ENCODE measurements at places on chromosomes 6 and 20.

GRCh38 chr20:25508083-25508770 lies 77.1 kb downstream of the NINL start:
- no peak for DNase-seq

GRCh38 chr20:48823476-48823875 lies 4.3 kb downstream of the PREX1 start:
- no peak for DNase-seq

GRCh38 chr6:3376893-3377535 lies 79.8 kb downstream of the SLC22A23 start:
- no peak for DNase-seq

DNA sequence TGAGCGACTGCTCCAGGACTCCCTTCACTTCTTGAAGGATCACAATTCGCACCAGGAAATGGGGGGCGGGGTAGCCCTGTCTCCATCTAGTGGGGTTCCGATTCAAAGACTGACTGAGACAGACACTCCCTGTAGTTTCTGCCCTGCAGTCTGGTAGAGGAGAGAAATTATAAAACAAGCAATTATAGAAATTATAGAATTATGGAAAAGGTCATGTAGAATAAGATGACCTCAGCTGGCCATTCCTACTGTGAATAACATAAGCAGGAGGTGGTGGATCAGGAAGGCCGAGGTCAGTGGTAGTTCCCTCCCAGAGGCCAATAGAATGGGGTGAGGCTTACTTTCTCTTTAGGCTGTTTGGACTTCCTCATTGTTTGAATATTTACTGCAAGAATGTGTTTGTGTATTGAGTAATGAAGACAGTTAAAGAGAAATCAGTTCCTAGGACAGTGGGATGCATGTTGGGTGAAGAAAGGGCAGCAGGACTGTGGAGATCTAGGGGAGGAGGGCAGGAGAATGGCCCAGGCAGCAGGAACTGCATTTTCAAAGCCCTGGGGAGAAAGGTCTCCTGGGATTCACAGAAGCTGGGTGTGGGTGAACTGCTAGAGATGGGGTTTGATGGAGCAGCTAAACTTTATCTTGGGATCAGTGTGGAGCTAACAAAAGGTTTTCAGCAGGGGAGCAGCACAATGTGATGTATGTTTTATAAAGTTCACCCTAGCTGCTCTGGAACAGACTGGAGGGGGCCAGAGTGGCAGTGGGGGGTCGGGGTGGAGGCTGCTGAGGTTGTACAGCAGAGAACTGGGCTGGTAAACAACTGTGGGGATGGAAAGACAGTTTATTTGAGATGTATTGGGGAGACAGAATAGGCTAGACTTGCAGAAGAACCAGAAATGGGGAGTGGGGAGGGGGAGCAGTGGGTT lies 2.1 kb downstream of the ZNF341 start:
- DNase-seq, result peak; percentile 52

GRCh38 chr6:35177157-35177556 lies 36.0 kb upstream of the TCP11 start:
- no peak for DNase-seq

- no peak for DNase-seq
Observed at GRCh38 chr6:42392833-42393232, 58.9 kb downstream of the TRERF1 start.

DNA sequence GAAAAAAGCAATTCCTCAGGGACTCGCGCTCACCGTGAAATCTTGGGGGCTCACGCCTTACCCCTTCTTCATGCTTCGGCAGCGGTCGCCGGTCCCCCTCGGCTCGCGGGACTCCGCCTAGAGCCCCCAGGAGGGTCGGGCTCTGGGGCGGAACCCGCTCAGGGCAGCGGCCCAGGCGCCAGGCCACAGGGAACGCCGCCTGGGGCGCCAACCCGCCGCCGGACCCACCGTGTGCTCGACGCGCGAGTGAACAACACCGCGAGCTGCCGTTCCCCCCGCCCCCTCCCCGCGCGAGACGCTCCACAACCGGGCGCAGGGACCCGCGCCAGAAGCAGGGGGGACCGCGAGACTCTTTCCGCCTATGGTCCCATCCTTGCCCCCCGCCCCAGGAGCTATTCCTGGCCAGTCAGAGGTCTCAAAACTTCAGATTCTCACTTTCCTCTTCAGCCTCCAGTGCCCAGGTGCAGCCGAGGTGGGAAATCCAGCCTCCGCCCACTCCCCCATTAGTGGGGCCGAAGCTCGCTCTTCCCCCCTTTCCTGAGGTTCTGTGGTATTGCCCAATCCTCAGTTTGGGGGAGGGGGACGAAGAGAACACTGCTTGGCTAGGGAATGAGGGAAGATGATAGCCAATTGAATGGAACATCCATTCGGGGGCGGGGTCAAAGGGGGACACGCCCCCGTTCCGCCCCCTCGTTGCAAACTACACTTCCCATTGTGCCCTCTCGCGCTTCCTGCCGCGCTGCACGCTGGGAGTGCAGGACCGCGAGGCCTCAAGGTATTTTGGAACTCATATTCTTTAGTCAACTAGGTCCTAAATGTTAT lies at the start of gene WASF1:
TSS of gene WASF1 (minus strand) at position 265 of the 822 bp plus-strand sequence. CDS start 52,069 bp downstream, outside the sequence.
- DNase-seq, result peak; percentile 91

DNA sequence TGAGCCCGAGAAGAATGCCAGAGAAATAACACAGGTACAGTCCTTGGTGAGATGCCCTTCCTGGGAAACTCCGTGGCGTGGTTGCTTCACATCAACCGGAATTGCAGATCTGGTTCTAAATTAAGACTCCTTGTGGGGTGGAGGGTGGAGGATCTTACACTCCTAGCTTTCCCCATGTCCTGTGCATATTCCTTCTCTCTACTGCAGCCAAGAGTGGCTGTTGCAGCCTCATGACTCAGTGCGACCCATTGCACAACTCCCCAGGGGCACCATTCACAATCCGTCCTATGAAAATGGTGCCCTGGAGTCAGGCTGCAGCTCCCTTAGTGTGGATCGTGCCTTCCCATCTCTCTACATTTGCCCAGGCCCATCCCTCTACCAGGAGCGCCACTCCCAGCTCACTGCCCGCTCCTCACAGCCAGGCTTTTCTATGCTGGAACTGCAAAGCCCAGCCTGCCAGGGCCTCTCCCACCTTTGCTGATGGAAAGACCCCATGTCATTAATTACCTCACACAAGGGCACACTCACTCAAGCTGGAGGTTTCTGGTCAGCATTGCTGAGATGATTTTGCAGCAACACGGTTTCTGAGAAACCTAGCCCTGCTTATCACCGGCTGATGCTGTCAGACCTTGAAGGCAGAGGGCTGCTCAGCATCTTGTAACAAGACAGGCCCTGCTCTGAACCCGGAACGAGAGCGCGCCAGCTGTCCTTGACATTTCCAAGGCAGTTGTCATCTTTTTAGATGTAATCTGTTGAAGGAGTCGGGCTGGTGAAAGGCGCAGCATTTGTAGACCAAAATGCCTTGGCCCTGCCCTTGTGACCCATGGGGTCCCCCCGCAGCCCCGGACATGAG lies 39.7 kb downstream of the SIRPA start:
- no peak for DNase-seq

DNA sequence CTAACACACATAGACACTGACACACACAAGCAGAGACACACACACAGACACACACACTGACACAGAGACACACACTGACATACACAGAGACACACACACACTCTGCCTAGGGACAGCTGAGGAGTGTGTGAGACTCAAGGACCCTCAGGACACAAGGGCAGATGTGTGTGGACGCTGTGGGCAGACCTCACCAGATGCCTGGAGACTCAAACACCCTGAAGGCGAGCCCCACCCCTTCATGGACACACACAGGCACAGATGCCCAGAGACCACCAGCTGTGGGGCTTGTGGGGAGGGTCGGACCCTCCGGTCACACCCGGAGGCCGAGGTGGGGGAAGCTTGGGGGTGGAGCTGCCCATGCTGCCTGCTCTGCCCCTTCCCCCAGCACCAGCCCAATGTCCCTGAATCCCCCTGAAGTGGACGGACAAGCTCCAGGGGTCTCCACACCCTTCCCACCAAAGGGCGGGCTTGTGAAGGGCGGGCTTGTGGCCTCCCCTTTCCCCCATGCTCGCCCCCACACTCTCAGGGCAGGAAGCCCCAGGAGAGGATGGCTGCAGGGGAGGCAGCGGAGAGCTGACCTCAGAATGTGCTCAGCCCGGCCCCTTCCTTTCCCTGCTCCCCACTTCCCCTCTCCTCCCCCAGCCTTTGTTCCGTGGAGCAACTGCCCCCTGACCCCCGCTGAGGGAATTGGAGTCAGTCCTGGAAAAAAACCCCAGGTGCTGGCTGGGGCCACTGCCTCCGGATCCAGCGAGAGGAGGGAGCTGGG lies 13.9 kb upstream of the ABHD16B start:
- peak; percentile 44 for DNase-seq

DNA sequence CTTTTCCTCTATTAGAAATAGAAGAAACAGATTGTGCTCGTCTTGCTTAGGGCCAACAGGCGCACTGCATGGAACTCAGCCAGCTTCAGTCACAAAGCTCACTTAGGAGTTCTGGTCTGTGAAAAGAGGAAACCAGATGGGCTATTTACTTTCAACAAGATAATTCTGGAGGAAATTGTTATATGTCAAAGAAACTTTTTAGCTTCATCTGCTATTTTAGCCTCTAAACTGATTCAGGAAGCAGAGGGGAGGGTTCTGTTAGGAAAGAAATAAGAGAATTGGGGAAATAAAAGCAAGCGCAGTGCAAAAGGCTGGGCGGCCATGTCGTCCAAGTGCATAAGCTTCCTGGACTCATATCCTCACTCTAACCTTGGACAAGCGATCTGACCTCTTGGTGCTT lies 21.3 kb downstream of the PRKN start:
- DNase-seq, result no peak

GRCh38 chr6:33132081-33132524 lies 56.3 kb downstream of the HLA-DPB1 start:
- DNase-seq, result no peak

DNA sequence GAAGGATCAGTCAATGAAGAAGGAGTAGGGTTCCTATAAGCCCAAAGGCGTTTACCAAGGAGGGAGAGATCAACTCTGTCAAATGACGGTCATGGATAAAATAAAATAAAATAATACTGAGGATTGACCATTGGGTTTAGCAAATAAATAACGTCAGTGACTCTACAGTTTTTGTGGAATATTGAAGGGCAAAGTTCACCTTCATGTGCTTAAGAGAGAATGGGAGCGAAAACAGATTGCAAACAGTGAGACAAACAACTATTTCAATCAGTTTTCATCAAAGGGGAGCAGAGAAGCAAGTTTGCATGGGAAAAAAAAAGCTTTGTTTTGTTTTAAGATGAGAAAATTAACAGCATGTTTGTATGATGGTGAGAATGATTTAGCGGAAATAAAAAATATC lies 17.6 kb upstream of the NT5DC1 start:
- DNase-seq, result no peak

DNA sequence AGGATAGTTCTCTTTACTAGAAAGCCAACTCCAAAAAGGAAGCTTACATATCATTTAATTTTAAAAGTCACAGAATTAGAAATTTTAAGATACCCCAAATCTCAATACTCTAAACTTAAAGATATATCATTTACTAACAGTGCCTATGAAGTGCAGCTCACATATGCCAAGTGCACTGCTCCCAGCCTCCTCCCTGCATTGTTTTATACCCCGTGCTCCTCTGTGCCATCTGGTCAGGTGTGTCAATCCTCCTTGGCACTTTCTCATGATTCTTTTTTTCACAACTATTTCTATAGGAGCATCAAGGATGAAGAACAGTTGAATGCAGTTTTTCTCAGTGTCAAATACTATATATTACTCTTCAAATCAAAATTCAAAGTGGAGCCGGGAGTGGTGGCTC lies 8.8 kb downstream of the MAP7 start:
- no peak for DNase-seq

- DNase-seq, result no peak
Observed at GRCh38 chr20:24755411-24755922, 193.6 kb upstream of the CST7 start.

DNA sequence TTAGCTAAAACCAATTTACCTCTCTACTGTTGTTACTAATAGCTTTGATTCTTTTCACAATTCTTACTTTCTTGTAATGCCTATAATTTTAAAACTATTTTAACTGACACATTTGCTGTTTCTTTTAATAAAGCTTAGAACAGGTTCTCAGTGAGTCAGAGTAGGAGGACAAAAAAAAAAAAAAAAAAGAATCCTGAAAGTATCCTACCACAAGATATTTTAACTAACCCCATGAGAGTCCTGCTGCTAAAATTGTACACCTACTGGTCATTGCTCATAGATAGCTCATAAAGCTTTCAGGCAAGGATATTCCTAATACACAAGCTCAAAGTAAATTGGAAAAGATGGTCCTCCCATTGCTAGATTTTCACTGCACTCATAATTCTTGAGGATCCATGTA lies 301.0 kb downstream of the CENPW start:
- DNase-seq, result no peak

- no peak for DNase-seq
Observed at GRCh38 chr6:140541288-140541687, 1166.8 kb upstream of the CITED2 start.

GRCh38 chr6:106799031-106799894 lies 169.9 kb downstream of the QRSL1 start:
- DNase-seq, result no peak

- DNase-seq, result no peak
Observed at GRCh38 chr6:36226438-36227047, 30.0 kb downstream of the BRPF3 start.

DNA sequence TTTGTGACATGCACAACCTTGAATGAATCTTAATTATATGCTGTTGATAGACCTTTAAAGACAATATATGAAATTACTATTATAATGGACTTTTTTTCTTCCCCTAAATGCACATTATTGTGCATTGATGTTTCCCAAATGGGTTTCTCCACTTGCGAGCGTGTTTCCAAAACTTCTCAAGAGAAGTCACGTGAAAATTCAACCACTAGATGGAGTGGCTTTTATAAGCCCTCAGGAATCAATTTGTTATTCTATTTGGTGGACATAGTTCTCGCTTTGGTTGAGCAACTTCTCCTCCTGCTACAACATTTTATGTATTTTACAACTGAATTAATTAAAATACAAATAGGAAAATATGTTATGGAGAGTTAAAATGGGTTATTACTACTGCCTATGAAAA lies 9.0 kb downstream of the CNR1 start:
- no peak for DNase-seq

GRCh38 chr6:107504270-107505026 lies 14.5 kb downstream of the SOBP start:
- DNase-seq, result no peak

DNA sequence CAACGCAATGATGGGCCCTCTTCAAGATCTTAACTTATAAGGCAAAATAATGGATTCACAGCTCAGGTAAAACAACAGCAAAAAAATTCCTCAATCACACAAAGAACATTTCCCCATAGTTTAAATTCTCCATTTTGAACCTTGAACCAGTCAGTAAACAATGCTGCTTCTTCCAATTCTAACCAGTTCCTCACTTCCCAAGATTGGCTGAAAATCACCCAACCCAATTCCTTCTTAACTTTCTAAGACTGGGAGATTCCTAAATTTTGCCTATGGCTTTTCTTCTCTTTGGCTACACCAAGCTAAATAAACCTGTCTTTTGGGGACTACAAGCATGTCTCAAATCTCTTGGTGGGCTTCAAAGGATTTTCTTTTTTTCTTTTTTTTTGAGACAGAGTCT lies 3.1 kb upstream of the ZNF451 start:
- no peak for DNase-seq

- DNase-seq, result no peak
Observed at GRCh38 chr6:145621776-145622175, 113.5 kb downstream of the EPM2A start.

All from GF-D8 (cell line).